ENCODE measurements at places on chromosomes 5 and 9. TPM values are rescaled to one million over a fixed set of nuclear protein-coding genes. Genes with fewer than 3 reads are reported as not detected.

PCDHB14 gene
- not detected for total RNA-seq

RGS14 gene
- 50.4 TPM for total RNA-seq

CARTPT gene
- total RNA-seq: not detected

SH3GLB2 gene
- 50.8 TPM for total RNA-seq

CCDC192 gene
- not detected for total RNA-seq

GTF3C5 gene
- total RNA-seq: 87.6 TPM

HSPB3 gene
- total RNA-seq: not detected

HCN1 gene
- total RNA-seq: not detected

PCDHGA8 gene
- not detected for total RNA-seq

DNA sequence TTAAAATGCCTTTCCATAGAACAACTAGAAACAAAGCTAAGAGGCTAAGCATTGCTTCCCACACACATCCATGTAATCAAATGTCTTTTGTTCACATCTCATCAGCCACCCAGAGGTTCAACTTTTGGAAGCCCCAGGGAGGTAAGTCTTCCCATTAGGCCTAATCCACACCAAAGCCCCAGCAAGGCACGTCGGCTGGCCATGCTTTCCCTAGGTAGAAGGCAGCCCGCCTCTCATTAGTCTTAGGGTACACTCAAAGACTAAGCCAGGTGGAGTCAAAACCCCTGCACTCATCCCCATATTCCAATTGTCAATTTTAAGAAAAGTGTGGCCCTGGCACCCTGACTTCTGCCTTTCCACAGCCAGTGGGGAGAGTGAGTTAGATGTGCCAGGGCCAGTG lies 87.9 kb downstream of the ATPSCKMT start:
- DNase-seq: no peak

DNA sequence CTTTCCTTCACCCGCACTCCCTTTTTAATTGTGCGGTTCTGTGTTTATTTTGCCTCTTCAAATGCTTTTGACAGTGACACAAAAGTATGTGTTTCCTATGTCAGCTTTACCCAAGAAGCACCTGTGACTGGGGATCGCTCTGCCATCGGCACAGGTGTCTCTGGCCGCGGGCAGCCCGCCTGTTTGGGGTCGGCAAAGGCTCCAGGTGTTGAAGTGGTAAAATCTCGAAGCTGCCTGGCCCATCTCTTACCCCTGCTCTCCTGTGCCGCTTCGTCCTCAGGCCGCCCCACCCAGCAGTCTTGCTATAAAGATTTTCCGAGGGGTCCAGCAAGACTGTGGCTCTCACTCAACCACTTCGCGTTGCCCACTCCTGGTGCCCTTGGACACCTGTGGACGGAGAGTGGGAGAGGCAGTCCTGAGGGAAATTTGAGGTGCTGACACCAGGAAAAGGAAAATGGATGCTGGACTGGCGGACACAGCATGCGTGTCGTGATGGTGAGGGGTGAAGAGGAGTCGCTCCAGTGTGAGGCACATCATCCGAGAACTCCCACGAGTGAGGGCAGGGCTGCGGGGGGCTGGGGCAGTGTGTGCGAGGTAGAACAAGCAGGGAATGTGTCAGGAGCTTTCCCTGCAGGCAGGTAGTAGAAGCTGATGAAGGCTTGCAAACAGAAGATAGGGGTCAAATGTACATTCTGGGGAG lies 29.1 kb upstream of the CEP72 start:
- DNase-seq: no peak

DNA sequence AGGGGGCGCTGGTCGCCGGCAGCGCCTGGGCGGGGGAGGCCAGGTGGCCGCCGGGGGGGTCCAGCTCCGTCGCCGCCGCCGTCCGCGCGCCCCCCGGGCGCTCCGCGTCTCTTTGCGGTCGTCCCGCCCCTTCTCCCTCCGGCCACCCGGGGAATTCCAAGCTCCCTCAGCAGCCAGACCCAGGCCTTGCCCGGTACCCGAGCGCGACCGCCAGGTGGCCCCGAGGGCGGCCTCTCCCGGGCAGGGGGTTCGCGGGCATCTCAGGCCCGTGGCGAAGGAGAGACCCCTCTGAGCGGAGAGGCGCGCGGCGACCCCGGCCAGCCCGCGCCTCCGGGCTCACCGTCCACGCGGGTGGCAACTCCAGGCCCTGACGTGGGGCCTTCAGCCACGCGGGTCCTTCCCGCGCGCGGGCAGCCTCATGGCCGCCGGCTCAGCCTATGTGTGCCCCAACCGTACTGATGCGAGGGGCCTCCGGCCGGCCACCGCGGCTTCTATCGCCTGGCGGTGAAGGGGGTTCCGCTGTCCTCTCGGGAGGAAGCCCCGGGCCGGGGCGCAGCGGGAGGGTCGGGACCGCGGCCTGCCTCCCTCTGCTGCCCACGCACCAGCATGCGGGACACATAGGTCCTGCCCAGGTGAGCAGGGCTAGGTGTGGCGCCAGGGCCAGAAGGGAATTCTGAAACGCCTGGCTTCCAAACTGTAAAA lies 529 bp upstream of the NRARP start:
- no peak for DNase-seq

DNA sequence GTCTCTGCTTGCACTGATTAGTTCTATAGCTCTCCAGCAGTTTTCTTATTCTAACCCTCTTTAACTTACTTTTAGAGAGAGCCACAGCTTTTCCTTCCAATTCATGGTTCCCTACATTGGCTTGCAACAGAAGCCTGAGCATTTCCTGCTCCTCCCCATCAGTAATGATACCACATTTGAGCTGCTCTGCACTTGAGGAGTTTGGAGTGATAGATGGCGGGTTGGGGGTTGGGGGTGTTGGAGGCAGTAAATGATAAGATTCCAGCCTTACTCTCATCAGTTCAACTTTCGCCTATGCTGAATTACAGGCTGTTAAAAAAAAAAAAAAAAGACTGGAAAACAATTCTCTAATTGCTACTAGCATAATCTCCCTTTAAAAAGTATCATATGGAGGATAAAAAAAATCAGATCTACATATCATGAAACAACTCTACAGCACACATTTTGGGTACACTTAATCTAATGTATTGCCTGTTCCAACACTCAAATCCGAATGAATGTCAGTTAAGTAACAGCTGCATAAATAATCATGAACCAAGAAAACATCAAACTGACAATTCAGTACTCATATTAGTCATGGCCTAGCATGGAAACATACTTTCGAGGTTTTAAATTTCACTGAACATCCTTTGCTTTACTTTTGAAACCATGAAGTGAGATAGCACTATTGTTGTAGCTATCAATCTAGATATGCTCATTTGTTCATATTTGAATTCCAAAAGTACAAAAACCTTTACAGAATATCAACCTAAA lies 224.7 kb downstream of the NFIB start:
- DNase-seq: no peak

DNA sequence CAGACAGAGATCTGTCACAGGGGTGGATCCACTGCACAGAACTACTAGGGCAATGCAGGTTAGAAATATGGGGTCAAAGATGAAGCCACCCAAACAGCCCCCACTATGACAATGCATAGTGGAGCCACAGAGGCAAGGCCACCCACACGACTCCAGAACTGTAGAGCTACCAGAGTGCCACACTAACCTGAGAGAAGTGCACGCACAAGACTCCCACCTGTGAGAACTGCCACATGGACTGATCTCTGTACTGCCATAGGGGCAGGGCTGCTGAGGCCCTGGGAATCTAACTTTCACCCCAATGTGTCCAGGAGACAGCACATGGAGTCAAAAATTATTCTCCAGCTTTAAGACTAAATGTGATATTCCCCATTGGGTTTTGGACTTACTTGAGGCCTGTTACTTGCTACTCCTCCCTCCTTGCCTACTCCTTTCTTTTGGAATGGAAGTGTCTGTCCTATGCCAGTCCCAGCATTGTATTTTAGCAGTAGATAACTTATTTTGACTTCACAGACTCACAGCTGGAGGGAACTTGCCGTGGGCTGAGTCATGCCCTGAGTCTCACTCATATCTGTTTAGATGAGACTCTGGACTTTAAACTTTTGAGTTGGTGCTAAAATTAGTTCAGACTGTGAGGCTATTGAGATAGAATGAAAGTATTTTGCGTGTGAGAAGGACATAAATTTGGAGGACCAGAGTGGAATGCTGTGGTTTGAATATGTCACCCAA lies 853.3 kb downstream of the MAT2B start:
- no peak for DNase-seq

GRCh38 chr5:54529565-54529964 lies 12.0 kb downstream of the SNX18 start:
- DNase-seq: no peak

- DNase-seq: no peak
Observed at GRCh38 chr5:459562-460272, 16.7 kb downstream of the EXOC3 start.

GRCh38 chr5:131763968-131764367 lies 32.8 kb downstream of the FNIP1 start:
- no peak for DNase-seq

DNA sequence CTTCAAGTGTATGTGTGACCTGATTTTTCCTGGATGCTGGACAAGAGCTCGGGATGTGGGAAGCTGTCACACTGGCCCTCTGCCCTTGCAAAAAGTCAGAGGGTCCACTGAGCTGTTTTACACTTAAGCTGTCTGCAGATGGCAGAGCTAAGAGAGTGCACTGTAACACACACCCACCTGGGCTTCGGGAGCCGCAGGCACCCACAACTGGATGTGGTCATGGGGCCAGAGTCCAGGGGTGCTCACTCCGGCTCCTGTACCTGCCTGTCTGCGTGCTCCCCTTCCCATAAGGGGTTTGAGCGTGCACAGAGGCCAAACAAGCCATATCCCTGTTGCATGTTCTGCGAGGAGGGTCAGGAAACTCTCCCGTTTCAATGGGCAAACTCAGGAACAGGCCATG lies 82.5 kb downstream of the LRRC70 start:
- no peak for DNase-seq

DNA sequence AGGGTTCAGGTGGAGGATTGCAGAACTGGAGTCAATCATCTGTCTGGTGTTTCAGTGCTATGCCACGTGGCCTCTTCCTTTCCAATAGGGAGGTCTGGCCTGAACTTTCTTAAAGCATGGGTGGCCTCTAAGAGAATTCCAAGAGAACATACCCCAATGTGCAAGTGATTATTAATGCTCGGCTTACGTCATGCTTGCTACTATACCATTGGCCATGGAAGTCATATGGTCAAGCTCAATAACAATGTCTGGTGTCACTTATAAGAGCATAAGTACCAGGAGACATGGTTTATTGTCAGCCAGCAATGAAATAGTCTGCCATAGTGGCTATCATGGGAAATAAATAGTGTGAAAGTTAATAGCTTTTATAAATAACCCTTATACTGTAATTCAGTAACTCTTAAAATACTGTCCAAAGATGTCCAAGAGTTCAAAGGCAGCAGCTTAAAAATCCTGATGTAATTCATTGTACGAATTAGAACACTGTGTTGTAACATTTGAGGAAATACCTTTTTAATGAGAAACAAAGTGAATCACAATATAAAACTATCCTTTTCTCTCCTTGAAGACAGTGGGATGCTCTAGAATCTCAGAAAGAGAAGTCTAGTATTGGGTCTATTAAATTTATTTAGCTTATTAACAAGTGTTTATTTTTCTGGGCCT lies 355.4 kb upstream of the PRR16 start:
- DNase-seq: no peak

DNA sequence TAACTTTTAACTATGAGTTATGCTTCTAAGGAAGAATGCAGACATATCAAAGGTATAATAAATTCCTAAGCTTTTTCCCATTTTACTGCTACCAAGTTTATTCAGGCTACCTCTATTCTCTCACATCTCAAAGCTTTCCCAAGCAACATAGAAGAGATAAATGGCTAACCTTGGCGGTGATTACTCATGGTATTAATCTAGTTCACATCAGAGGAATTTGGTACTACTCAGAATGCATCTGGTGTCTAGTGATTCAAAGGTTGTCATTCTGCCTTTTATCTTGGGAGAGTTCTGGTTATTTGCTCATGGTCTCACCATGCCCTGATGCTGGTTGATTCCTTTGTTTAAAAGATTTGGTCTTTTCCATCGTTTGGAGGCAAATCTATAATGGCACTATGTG lies 182.7 kb downstream of the TAF11L14 start:
- DNase-seq: no peak

GRCh38 chr5:52580921-52581320 lies 206.8 kb upstream of the ITGA1 start:
- no peak for DNase-seq

DNA sequence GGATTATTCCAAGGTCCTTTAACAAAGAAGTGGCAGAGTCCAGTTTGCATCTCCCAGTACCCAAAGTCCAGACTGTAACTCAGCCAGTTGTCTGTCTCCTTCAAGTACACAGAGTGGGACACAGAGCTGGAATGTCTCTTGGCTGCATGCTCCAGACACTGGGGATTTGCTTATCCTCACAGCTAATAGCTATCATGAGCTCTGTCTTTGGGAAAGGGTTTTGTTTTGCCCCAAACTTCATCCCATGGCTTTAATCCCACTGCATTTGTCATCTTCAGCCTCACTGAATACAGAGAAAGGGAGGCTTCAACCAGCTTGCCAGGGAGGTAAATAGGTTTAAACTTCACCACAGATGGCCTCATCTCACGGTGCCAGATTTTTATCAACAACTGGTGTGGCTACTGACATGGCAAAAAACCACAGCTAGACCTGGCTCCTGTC lies 412.2 kb upstream of the SLC24A2 start:
- DNase-seq: no peak

DNA sequence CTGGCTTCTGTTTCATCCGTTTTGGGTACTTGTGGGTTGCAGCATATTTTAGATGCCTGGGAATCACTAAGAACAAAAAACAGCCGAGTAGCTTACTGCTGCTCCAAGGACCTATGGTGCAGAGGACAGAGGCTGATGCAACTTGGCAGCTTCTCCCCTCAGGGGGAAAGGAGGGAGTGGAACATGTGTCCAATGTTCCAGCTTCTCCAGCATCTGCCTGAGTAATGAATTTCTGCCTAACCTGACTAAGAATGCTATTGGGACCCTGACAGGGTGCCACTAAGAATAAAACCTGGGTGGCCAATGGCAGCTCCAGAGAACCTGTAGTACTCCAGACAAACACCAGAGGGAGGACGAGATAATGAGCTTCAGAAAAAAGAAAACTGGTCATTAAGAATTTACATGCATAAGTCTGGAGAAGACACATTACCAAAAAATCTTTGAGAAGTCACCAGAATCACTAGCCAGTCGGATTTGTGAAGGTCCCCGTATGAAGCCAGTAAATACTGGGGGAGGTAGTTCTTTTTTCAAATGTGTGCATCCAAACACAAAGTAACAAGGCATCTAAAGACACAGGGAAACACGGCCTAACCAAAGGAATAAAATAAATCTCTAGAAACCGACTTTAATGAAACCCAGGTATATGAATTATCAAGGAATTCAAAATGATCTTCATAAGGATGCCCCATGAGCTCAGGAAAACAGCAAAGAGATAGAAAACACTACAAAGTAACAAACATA lies 293.5 kb downstream of the HINT1 start:
- DNase-seq: peak; percentile 44

DNA sequence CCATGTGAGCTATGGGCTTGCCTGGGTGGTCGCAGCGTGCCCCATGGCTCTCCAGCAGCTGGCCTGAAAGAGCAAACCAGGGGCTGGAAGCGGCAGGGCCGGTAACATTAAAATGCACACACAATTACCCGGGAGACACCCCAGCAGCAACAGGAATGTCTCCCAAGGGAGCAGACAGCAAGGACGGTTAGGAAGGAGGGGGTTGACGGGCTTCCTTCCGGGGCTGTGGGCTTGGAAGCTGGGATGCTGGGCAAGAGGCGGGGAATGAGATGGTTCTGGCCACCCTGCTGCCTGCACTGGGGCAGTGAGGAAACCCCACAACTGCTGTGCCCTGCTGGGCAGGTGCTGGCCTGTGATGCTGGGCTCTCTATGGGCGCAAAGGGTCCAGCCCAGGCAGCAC lies 71.8 kb upstream of the ADAMTS2 start:
- DNase-seq: no peak

GRCh38 chr9:15572200-15572770 lies 19.4 kb downstream of the CCDC171 start:
- no peak for DNase-seq

Data from activated CD8-positive, alpha-beta T cell treated with anti-CD3 and anti-CD28 coated beads for 36 hours (primary cell).